ENCODE measurements at places on chromosomes 6 and 20.

DNA sequence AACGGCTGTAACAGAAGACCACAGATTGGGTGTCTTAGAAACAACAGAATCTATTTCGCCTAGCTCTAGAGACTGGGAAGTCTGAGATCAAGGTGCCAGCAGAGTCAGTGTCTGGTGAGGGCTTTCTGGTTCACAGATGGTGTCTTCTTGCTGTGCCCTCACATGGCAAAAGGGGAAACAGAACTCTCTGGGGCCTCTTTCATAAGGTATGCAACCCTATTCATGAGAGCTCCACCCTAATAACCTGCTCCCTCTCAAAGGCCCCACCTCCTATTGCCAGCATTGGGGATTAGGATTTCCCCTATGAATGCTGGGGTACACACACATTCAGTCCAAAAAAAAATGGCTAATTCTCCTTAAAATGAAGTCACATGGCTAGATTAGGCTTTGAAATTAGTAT is 10.0 kb downstream of the TXNDC5 start:
- DNase-seq = no peak

GRCh38 chr6:21873562-21873961 is 280.0 kb downstream of the SOX4 start:
- no peak for DNase-seq

GRCh38 chr20:49478266-49478665 is 4.2 kb downstream of the KCNB1 start:
- DNase-seq = no peak

DNA sequence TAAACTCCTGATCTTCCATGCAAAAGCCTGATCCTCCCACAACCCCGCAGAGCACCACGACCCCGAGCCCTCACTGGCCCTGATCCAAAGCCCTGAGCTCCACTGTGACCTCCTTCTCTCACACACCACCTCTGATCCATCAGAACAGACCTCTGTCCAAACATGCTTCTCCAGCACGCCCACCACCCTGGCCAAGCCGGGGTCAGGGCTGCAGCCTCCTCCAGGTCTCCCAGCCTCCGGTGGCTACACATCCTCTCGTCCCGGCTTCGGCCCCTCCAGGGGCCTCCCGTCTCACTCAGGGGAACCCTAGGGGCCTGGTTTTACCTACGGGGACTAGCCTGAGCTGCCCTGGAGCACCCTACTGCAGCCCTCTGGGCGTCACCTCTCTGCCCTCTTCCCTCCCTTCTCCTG is 49.1 kb downstream of the FOXF2 start:
- DNase-seq = no peak

- no peak for DNase-seq
Measured at GRCh38 chr6:158910484-158911440, 89.2 kb downstream of the RSPH3 start.

DNA sequence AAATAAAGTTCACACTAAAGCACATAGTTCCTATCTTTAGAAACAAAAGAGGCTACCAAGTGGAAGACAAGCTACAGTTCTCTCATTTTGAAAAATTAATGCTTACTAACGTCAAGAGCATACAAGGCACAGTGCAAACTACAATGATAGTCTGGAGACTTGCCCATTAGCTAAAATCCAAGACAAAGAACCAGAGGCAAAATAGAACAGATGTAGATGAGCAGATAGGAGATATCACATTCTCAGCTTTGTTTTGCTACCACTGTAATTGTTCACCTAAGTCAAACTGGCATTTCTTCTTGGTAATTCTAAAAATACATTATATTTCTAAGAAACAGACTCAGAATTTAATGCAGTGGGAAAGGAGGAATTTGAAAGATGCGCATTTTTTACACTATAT is 5.2 kb downstream of the TMEM30A start:
- DNase-seq = no peak

- no peak for DNase-seq
Measured at GRCh38 chr20:9600562-9600961, 86.2 kb downstream of the LAMP5 start.

Data from esophagus squamous epithelium (tissue), 5 donors.